ENCODE measurements at places on chromosomes 4 and X.

DNA sequence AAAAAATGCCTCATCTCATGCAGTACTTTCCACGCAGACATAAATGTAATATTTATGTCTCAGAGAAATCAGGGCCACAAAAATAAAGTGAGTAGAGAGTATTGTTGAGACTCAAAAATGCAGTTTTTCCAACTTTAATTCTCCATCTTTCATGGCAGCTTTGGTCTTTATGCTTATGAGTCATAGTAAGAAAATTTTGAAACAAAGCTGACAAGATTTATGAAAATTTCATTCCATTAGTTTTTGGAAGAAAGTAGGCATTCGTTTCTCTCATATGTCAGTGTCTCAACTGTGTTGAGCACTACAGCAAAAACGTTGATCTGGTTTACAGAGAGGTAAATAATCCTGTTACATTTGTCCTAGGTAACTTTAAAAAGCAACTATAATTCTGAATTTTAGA lies 656.8 kb downstream of the IQCM start:
- DNase-seq: no peak

DNA sequence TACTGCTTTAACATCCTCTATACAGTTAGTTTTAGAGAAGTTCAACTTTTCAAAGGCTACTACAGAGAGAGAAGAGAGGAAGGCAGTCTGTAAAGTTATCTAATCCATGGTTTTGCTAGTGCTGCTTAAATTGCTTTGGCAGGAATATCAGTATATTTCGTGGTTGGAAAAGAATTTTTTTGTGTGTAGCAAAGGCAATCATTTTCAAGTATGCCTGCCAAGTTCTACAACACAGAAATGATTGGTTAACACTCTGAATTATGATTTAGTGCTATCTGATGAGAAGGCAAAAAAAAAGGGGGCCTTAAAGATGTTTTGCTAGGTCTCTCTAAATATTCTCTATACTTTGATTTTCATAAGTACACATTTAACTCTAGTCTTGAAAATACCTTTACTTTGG lies 133.1 kb downstream of the JADE1 start:
- DNase-seq: no peak

GRCh38 chrX:25006586-25007058 lies 9.1 kb downstream of the ARX start:
- no peak for DNase-seq

GRCh38 chrX:16638533-16638932 lies 11.4 kb upstream of the S100G start:
- no peak for DNase-seq

DNA sequence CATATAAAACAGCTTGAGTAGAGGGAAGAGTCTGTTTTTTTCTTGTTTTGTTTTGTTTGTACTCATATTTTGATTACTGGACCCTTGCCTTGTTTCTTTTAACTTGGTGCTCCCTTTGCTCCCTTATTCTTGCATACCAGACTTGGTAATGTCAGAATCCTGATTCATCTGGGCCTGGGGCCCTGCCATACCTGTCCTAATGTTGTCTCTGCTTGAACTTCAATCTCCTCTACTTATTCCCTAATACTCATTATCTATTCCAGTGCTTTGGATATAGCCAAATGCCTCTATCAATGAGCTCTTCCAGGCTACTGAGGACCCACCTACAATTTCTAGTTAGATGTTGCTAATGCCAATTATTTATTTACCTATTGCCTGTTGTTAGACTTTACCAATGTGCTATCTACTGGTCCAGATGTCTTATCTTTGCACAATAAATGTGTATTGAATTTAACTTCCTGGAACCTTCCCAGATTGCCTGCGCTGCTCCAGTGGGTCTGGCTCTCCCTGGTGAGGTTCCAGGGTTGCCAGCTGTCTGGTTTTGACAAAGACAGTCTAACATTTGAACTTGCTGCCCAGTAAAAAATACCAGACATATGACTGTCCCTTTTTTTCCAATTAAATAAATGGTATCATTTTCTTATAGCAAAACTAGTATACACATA lies 64.4 kb upstream of the ACSL4 start:
- DNase-seq: no peak

DNA sequence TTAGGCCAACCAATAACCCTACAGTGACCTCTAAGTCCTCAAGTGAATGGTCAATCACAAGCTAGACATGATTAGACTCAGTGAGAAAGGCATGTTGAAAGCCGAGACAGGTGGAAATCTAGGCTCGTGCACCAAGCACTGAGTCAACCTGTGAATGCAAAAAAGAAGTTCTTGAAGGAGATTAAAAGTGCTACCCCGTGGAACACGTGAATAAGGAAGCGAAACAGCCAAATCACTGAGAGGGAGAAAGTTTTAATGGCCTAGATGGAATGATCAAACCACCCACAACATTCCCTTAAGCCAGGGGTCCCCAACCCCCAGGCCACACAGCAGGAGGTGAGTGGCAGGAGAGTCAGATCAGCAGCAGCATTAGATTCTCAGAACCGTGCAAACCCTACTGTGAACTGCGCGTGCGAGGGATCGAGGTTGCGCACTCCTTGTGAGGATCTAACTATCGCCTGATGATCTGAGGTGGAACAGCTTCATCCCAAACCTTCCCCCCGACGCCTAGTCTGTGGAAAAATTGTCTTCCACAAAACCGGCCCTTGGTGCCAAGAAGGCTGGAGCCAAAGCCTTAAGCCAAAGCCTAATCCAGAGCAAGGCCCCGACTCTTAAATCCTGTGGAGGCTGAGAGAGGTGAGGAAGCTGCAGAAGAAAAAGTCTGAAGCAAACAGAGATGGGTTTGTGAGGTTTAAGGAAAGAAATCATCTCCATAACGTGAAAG lies 19.5 kb upstream of the PDE6B start:
- DNase-seq: no peak

DNA sequence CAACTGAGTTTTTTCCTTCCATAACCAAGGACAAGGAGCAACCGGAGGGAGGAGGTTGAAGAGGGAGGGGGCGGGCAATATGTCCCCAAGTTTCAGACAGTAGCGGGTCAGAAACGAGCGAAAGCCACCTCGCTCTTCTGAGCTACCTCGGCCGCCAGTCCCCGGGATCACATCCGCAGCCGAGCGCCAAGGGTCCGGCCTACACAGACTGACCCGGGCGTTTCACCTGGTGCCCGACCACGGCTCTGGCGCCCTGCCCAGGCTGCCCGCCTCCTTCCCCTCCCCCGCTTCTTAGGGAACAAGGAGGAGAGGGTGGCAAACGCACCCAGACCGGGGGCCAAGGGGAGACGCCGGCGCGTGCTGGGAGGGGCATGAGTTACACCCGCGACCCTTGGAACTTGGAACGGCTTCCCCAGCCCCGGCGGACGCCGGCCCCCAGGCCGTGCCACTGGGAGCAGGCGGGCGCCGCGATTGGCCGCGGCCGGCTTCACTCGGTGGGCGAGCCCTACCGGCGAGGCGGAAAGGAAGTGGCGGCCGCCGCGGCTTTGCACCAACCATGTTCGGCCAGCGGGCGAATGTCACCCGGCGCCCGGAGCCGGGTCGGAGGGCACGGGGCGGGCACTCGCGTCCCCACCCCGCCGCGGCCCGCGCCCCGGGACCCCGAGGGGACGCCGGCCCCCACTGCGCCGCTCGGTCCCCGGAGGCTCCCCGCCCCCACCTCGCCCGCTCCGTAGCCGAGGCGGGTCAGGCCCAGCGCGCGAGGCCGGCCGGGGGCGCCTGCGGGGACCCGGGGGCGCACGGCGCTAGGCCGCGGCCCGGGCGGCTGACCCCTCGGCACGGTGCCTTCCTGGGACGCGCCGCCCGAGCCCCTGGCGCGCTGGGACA lies 1.5 kb downstream of the IRF2 start:
- DNase-seq: peak; percentile 81

DNA sequence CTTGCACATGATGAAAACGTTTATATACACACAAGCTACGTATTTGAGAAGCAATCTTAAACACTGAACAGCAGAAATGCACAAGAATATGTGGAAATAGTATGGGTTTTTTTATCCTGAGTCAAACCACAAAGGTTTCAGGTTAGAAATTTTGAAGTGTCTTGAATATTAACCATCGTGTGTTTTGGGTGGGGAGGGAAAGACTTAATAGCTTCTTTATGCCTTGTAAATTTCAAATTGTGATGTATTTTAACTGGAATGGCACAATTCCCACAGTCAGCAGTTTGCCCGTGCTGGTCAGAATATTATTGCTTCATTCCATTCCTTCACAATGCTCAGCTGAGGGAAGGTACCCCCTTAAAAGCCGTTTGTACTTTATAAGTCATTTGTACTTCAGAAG lies 67.4 kb upstream of the WDR1 start:
- DNase-seq: no peak

DNA sequence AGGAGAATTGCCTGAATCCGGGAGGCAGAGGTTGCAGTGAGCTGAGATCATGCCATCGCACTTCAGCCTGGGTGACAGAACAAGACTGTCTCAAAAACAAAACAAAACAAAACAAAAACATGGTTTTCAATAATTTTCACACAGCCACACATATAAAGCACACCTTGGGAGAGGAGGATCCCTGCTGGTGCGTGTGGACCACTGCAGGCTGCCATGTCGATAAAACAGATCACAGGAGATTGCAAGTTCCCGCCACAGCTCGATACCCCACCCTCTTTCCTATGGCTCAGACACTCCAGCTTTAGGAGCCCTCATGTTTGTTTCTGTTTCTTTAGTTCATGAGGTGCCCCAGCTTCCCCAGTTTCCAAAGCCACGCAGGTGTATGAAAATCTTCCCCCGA lies 31.3 kb upstream of the CLDN24 start:
- DNase-seq: no peak

DNA sequence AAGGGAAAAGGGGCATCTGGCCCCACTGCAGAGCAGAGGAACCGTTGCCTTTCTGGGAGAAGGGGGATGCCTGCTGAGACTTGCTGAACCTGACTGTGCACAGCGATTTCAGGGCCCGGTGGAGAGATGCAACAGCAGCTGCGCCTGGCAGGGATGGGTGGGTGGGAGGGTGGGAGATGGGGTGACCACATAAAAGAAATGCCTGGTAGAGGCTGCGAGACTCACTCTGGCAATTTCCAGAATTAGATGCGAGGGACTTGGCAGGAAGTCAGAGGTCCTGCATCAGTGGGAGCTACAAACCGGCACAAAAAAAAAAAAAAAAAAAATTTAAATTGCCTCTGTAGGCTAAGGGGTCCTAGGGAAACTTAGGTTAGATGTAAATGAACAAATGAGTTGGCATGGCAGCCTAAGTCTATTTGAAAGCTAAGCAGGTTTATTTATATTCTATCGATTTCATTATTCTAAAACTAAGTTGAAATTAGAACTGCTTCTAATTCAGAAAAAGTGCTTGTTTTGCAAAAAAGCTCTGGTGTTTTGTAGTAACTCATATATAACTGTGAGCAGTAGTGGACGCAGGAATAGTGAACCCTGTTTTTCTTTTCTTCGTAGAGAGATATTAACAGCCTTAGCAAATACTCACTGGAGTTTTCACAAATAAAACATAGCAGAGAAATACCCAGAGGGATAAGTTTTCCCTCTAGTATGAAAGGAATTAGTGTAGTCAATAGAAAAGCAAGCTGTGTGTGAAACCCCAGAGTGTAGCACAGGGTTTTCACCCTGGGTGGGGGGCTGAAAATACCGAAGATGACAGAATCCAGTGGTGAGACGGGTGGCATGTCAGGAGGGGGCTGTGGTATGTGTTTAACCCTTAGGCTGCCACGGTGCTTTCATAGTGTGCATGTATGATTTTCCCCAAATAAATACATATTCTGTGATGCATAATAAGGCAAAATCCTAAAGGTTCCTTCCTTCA lies 130.1 kb downstream of the EGF start:
- no peak for DNase-seq

- no peak for DNase-seq
Measured at GRCh38 chr4:162706051-162706450, 460.6 kb downstream of the NAF1 start.

DNA sequence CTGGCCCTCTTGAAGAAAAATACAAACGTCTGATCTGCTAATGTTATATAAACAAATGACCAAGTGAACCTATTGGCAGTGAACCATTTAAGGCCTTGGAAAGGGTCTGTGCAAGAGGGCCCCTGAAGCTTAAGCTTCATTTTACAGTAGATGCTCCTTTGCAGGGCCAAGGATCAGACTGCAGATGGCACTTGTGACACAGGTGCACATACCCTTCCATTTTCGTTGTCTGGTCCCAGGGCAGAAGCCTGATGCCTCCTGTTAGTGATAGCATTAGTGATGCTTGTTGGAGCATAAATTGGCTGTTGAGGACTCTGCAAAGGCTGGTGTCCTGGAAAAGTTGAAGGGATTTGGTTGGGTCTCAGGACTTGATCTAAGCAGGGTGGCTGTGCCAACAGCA lies 46.5 kb downstream of the ETNPPL start:
- no peak for DNase-seq

GRCh38 chr4:1082215-1083182 lies 30.9 kb downstream of the RNF212 start:
- peak; percentile 96 for DNase-seq

GRCh38 chr4:128483816-128484215 lies 196.2 kb upstream of the PGRMC2 start:
- DNase-seq: no peak

GRCh38 chr4:144557404-144557803 lies 88.6 kb upstream of the HHIP start:
- no peak for DNase-seq

DNA sequence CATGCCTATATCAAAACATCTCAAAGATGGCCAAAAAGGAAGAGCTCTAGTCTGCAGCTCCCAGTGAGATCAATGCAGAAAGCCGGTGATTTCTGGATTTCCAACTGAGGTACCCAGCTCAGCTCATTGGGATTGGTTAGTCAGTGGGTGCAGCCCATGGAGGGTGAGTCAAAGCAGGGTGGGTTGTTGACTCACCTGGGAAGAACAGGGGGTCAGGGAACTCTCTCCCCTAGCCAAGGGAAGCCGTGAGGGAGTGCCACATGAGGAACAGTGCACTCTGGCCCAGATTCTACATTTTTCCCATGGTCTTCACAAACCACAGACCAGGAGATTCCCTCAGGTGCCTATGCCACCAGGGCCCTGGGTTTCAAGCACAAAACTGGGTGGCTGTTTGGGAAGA lies 57.3 kb upstream of the FGF16 start:
- no peak for DNase-seq

- no peak for DNase-seq
Measured at GRCh38 chr4:60345392-60345791, 854.7 kb upstream of the ADGRL3 start.

DNA sequence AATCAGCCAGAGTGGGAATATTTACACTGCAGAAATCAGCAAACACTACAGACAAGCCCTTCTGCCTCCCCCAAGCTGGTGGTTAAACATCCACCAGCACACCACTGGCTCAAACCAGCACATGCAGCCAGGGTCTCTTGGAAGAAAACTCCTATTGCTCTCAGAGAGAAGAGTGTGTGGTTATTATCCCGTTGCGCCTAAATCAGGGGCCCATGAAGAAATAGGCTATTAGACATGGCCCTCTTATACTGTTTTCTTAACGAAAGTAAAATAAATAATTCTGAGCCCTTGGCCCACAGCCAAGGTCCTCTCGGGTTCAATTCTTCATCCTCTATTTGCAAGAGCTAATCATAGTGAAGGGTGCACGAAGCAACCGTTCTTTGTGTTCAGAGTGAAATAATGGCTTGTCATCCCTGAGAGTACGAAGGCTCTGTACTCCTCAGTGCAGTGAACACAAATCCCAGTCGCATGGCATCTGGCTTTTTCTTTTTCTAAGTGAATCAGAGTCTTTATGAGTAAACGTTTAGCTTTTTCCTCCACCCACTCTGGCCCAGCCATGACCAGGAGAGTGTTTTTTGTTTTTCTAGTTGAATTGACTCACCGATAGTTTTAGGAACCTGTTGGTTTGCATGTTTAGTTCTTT lies 33.4 kb upstream of the RBM47 start:
- peak; percentile 41 for DNase-seq

- no peak for DNase-seq
Measured at GRCh38 chrX:12269484-12269883, 131.2 kb downstream of the FRMPD4 start.

- DNase-seq: no peak
Measured at GRCh38 chr4:54556051-54556450, 101.7 kb upstream of the KIT start.

GRCh38 chr4:78687818-78688217 lies 88.3 kb upstream of the BMP2K start:
- no peak for DNase-seq
